Psoas muscle (tissue), 8 donors: ENCODE measurements at places on chromosomes 2 and 18. TPM values are rescaled to one million over a fixed set of nuclear protein-coding genes. Genes with fewer than 3 reads are reported as not detected.

SERPINB2 gene
- polyA plus RNA-seq = 0.15 TPM

REG1B gene
- 0.80 TPM for polyA plus RNA-seq

CDH2 gene
- polyA plus RNA-seq = 0.08 TPM

DYNAP gene
- polyA plus RNA-seq = not detected

FRZB gene
- 0.57 TPM for polyA plus RNA-seq

IL18R1 gene
- polyA plus RNA-seq = 0.26 TPM

SMAD2 gene
- polyA plus RNA-seq = 33.2 TPM

NYAP2 gene
- polyA plus RNA-seq = 0.03 TPM

CFAP221 gene
- polyA plus RNA-seq = not detected

DNA sequence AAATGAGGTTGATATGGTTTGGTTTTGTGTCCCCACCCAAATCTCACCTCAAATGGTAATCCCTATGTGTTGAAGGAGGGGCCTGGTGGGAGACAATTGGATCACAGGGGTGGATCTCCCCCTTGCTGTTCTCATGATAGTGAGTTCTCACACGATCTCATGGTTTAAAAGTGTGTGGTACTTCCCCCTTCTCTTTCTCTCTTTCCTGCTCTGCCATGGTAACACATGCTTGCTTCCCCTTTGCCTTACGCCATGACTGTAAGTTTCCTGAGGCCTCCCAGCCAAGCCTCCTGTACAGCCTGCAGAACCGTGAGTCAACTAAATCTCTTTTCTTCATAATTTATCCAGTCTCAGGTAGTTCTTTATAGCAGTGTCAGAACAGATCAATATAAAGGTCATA, 24.7 kb upstream of the FAM124B start:
- DNase-seq = no peak

GRCh38 chr2:42622943-42623676, 54.7 kb downstream of the MTA3 start:
- DNase-seq = no peak

DNA sequence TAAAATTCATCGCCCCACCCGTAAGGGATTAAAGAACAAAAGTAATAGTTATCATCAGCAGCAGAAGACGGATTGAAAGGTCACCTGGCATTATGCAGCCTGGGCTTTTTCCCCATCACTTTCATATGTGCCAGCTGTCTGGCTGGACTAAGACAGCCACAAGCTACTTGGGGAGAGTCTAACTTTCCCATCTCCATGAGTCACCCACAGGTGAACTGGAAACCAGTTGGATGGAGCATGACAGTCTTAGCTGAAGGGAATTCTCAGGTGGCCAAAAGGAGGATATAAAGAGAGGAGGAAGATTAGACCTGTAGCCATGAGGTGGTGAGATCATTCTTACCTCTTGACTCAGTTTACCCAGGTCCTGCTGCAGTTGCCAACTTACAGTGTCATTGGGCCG, 7.0 kb upstream of the FAM178B start:
- DNase-seq = no peak

GRCh38 chr2:223815186-223815883, 22.0 kb downstream of the AP1S3 start:
- DNase-seq = no peak

DNA sequence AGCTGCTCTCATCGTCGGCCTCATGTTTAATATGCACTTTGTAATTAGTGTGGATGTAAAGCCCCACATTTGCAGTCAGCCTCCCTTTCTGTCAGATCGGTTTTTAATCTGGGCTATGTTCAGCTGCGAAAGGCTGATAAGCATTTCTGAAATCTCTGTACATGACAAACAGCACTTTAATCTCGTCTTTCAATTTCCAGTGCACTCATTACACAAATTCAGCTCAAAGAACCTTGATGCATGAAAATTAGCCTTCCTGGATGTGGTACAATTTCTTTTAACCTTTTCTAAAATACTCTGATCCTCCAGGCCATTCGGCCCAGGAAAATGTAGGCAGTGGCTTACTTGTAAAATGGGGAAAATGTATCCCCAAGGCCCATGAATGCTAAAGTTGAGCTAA, 265.1 kb downstream of the RND3 start:
- DNase-seq = no peak

GRCh38 chr2:112065966-112066365, 10.9 kb downstream of the TMEM87B start:
- DNase-seq = no peak

GRCh38 chr2:229297247-229297646, 26.2 kb upstream of the PID1 start:
- DNase-seq = no peak

DNA sequence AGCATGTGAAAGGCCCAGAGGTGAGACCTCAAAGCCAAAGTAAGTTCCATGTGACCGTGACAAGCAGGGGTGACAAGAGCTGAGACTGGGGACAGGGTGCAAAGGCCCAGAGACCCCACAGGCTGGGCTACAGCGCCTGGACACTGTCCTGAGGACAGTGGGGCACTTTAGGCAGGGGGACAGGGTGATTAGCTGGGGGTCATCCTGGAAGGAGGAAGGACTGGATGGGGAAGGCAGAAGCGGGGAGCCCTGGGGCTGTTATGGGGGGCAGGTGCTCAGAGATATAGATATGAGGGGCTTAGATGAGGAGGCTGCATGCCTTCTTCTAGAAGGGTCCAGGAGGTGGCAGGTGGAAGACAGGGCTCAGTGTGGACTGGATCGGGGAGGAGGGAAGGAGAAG, 31.5 kb downstream of the KIF1A start:
- no peak for DNase-seq

DNA sequence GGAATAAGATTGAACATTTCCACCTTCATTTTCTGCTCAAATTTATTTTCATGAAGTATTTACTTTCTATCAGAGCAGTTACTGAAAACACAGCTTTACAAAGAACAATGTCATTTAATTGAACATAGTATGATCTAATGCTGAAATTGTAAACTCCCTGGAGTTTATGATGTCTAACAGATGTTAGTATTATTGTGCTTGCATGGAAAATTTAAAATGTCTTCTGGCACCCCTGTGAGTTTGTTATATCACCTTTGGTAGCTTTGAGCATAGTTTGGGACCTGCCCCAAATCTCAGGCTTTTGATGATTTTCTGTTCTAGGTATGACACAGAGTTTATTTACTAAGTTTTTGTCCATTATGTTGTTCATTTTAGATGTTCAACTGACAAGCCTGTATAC, 28.1 kb downstream of the FAM171B start:
- DNase-seq = no peak

DNA sequence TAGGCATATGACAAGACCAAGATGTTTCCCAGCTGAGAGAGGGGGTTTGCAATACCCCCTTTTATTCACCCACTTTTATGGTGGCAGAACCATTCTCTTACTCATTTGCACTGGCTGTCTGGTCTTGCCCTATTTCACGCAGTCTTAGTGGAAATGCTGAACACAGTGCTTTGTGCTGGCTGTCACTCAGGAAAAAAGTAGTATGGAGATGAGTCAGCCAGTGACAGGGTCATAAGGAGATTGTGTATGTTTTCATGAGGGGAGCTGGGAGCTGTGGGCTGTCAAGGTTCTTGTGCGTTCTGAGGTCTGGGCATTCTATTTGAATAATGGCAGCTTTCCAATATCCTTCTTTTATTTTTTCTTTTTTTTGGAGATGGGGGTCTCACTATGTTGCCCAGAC, 10.9 kb upstream of the CNRIP1 start:
- DNase-seq = no peak

DNA sequence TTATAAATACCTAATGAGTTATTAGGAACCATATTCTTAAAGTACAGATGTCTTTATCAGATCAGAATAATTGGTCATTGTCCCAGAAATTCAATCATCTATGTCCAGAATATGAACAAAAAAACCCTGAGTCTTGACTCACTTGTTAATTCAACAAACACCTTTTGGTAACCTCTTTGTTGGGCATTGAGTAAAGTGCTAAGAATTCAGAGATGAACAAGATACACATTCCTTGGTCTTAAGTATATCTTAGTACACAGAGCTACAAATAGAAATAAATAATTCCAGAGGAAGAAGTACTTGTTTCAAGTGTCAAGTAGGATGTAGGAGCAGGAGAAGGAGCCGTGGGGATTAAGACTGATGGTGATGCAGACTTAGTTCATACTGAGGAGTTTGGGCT, 798.1 kb downstream of the CPS1 start:
- no peak for DNase-seq

DNA sequence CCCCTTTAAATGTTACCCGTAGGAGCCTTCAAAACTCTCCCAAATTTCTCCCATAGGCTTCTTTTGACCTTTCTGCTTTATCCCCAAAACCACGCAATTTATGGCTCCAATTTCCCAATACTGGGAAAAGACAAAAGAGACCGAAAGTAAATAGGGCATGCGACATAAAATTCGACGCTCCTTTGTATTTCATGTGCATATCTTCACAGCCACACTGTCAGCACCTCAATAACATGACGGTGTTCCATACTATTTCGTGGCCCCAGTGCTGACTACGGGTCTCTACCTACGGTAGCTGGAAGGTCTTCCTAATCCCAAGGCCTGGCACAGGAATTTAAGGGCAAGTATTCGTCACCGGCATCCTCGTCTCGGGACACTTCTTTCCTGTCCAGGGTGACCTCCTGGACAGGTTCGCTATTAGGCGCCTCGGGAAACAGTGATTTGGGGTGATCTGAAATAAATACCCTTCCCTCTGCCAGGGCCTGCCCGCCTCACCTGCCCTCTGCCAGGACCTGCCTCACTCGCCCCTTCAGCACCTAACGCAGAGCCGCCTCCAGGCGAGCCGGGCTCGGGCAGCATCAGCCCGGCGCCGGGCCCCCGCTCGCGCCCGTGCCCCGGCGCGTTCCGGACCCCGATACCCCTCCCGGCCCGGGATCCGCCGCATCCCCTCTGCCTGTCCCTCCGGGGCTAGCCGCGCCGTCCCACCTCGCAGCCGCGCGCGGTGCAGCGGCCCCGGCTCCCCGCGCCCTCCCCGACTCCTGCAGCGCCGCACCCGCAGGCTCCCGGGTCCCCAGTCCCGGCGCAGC, 680 bp downstream of the DTNB start:
- peak; percentile 53 for DNase-seq

DNA sequence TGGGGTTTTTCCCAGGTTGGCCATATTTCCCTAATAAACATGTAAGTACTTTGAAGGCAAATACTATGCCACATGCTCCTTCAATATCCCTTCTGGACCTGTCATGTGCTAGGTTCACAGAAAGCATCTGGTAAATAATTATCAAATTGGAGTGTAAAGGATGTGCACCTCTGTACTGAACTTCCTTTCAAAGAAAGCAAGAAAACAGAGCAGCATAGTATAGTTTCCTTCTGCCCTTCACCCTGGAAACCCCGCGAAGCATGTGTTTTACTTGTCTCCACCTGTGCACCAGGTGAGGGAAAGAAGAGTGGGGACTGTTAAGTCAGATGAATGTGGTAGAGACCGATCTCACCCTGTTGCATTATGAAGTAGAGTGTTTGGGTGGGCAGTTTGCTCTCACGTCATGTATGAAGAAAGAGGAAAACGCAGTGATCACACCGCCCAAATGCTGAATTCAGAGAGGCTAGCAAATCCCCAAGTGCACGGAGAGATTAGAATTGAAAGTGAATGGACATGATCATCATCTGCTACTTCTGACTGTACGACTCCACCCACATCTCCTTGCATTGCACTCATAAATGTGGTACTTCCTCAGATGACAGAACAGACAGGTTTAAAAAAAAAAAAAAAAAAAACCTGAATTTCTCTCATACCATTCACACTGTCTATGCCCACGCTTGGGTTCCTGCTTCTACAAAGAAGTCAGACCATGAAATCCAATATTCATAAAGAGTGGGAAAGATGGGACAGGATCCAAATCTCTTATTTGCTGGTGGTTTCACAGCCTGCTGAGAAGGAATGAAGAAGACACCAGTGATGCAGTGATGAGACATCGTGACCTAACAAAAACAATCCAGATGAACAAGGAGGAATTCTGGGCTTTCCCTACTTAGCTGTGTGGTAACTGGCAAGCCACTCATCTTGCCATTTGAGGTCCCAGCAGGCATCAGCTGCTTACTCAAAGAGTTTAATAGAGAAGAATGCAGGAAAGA, 448.6 kb downstream of the BCL11A start:
- DNase-seq = no peak

- no peak for DNase-seq
Measured at GRCh38 chr2:168928113-168928831, 27.2 kb downstream of the G6PC2 start.

DNA sequence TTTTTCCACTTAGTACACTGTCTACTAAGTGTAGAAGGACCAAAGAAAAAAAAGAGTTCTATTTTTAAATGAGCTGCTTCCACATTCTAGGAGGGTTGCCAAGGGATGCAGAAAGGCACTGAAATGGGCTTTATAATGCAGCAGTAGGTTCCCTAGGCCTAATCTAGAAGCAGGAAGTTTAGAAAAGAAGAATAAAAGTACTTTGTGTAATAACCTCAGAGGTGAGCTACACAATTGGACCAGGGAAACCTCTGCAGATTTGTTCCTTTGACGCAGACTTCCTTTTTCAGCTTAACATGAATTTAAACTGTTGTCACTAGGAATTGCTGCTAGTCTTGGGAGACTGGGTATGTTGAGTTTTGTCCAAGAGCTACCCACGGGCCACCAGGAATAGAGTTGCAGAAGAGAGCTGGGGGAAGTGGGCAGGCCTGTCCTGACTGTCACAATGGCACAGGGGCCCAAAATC, 34.6 kb upstream of the RAB1A start:
- no peak for DNase-seq

DNA sequence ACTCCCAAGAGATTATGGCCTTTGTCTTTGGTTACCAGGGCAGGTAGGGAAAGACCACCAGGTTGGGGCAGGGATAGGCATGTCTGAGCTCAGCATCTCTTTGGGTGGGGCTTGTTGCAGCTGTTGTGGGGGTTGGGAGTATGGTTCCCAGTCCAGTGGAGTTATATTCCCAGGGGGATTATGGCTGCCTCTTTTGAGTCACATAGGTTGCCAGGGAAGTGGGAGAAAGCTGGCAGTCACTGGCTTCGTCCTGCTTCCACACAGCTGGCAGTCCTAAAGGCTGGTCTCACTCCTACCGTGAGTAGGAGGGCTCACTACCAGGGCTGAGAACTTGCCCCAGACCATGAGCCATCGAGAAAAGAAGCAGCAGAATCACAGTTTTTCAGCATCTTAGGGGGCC, 79.1 kb downstream of the LYPD6 start:
- DNase-seq = no peak

- no peak for DNase-seq
Measured at GRCh38 chr2:171956135-171956825, 34.0 kb downstream of the HAT1 start.

DNA sequence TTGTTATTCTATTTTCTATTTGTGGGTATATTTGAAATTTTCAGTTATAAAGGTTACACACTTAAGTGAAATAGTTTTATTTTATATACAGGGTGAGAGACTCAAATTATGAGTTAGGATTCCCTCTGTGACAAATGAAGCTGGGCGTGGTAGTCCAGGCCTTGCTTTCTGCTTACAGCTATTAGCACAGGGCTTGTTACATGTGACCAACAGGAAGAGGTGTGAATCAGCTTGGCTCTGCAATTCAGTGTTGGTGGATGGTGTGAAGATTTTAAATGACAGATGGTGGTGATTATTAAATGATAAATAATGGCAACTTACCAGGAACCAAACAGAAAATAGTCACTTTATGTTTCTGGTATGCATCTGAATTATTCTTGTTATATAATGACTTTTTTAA, 64.4 kb upstream of the NOSTRIN start:
- no peak for DNase-seq
